ENCODE measurements at places on chromosomes 6 and 20. TPM values are rescaled to one million over a fixed set of nuclear protein-coding genes. Genes with fewer than 3 reads are reported as not detected.

- H3K4me1 ChIP-seq, result no peaks in the 10 kb centered on the region
- no peak for DNase-seq
- no peak overlapping the region for H3K27ac ChIP-seq
- H3K4me3 ChIP-seq, result no peak overlapping the region
Measured at GRCh38 chr6:160036790-160037206, 67.9 kb downstream of the IGF2R start.

GRCh38 chr6:131023834-131024504 lies 39.1 kb downstream of the EPB41L2 start:
- H3K27ac ChIP-seq, result no peak overlapping the region
- no peaks in the 10 kb centered on the region for H3K36me3 ChIP-seq
- no peak overlapping the region for H3K4me3 ChIP-seq
- H3K27me3 ChIP-seq, result no peaks in the 10 kb centered on the region
- DNase-seq, result no peak

GRCh38 chr20:50003253-50003656 lies 20.5 kb downstream of the SNAI1 start:
- H3K27ac ChIP-seq, result no peak overlapping the region
- H3K36me3 ChIP-seq, result no peaks in the 10 kb centered on the region
- peaks cover 13% of the 10 kb centered on the region for H3K4me1 ChIP-seq
- H3K27me3 ChIP-seq, result no peaks in the 10 kb centered on the region
- H3K4me3 ChIP-seq, result no peak overlapping the region

HLA-DPB1 gene
- total RNA-seq, result 194 TPM

KHDRBS2 gene
- total RNA-seq, result 15.7 TPM

SLC22A7 gene
- total RNA-seq, result not detected

CTCFL gene
- total RNA-seq, result 0.14 TPM

SMIM26 gene
- 81.3 TPM for total RNA-seq

VGLL2 gene
- total RNA-seq, result not detected

NOTCH4 gene
- total RNA-seq, result 125 TPM

ZSCAN23 gene
- 0.91 TPM for total RNA-seq

CDK19 gene
- 20.4 TPM for total RNA-seq
